Myometrial cell (primary cell): ENCODE measurements at places on chromosomes 6 and 20. TPM values are rescaled to one million over a fixed set of nuclear protein-coding genes. Genes with fewer than 3 reads are reported as not detected.

Gene LINC00237
- total RNA-seq: not detected in 2 replicates

Gene DCDC2
- 3.2 and 5.3 TPM in 2 replicates for total RNA-seq

Gene REV3L
- total RNA-seq: 15.3 and 17.2 TPM in 2 replicates

Gene ACTR5
- total RNA-seq: 6.7 and 7.2 TPM in 2 replicates

Gene CNBD2
- 2.0 and 3.5 TPM in 2 replicates for total RNA-seq

Gene OR12D3
- total RNA-seq: not detected in 2 replicates

Gene DPPA5
- total RNA-seq: not detected in 2 replicates

Gene ZC2HC1B
- total RNA-seq: not detected in 2 replicates

Gene MGME1
- total RNA-seq: 7.6 and 13.8 TPM in 2 replicates

Gene PCSK2
- total RNA-seq: not detected in 2 replicates

Gene IP6K3
- total RNA-seq: 2.7 and 4.3 TPM in 2 replicates

Gene PTK6
- total RNA-seq: not detected in 2 replicates

Gene PRSS16
- total RNA-seq: 2.3 and 2.8 TPM in 2 replicates

Gene CENPB
- total RNA-seq: 97.8 and 99.5 TPM in 2 replicates

Gene CFAP206
- 0.29 and 0.53 TPM in 2 replicates for total RNA-seq

Gene RAET1G
- total RNA-seq: 0.71 and 1.7 TPM in 2 replicates

Gene MBOAT1
- total RNA-seq: 11.0 and 12.7 TPM in 2 replicates

Gene MOG
- not detected in 2 replicates for total RNA-seq

Gene DCBLD1
- 73.8 and 100.0 TPM in 2 replicates for total RNA-seq

Gene ZC3H12D
- under 0.01 TPM in 1 of 2 replicates, not detected in the other for total RNA-seq

Gene KCNB1
- 0.29 TPM in 1 of 2 replicates, not detected in the other for total RNA-seq

Gene CRISP2
- not detected in 2 replicates for total RNA-seq

Gene TXLNB
- total RNA-seq: under 0.01 and 0.29 TPM in 2 replicates
